ENCODE measurements at places on chromosomes 11 and 22.

GRCh38 chr11:61332281-61332796 is 566 bp downstream of the DDB1 start:
- DNase-seq = no peak

- no peak for DNase-seq
These were observed 14.5 kb downstream of the ATG16L2 start for GRCh38 chr11:72828692-72829101.

GRCh38 chr11:35950082-35950481 is 6.2 kb downstream of the LDLRAD3 start:
- DNase-seq = no peak

DNA sequence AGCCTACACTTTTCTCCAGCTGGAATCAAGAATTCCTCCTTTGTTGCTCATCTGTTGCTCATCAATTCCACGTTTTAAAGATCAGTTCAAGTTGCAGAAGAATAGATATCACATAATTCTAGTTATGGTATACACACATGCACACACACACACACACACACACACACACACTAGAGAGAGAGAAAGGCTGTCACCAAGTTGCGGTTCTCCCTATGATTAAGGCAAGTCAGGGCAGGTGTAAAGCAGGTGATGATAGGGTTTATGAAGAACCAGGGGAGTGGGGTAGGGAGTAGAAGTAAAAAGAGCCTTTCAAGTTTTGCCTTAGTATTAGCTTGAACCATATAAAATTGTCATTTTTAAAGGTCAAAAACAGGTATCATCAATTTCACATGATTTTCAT is 31.7 kb upstream of the TMPRSS4 start:
- no peak for DNase-seq

DNA sequence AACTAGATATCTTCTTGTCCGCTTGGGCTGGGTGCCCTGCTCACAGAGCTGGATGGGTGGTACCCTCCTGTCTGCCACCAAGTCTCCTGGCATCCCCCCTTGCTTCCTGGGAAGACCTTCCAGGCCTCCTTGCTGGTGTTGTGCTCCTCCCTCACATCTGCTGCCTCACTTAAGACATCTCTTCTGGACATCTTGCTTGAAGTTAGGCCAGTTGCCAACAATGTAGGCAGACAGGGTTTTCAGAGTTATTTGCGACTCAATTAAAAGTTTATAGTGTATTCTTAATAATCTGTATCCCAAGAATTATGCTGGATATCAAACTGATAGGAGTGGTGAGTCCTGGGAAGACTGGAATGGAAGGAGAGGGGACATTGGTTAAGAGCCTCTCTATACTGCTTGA is 64.0 kb upstream of the TNRC6B start:
- DNase-seq = no peak

DNA sequence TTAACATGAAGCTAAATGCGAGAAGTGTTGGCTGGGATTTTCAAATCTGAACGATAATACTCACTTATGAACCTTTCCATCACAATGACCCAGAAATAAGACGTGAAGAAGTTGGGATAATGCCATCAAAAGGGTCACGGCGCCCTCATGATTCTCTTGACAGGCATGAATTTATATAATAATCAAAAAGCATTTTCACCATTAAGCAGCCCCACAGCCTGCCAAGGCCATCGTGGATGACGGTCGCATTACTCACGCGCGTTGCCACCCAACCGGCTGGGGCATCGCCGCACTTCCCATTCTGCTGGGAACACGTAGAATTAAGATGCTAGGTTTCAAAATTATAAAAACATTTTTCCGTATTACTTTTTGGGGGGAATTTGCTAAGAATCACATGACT is 18.9 kb upstream of the GAL start:
- DNase-seq = no peak

GRCh38 chr11:125627236-125627910 is 2.4 kb downstream of the CHEK1 start:
- no peak for DNase-seq

GRCh38 chr11:117459123-117459978 is 131.7 kb downstream of the CEP164 start:
- no peak for DNase-seq

All from left lobe of liver (tissue), 2 donors.